ENCODE measurements at places on chromosomes 3 and 15.

- H3K27me3 ChIP-seq, result no peaks in the 10 kb centered on the region
- H3K4me1 ChIP-seq, result no peaks in the 10 kb centered on the region
- no peak overlapping the region for H3K27ac ChIP-seq
- DNase-seq, result no peak
- H3K4me3 ChIP-seq, result no peak overlapping the region
Observed at GRCh38 chr3:118110211-118110610, 924.4 kb downstream of the IGSF11 start.

DNA sequence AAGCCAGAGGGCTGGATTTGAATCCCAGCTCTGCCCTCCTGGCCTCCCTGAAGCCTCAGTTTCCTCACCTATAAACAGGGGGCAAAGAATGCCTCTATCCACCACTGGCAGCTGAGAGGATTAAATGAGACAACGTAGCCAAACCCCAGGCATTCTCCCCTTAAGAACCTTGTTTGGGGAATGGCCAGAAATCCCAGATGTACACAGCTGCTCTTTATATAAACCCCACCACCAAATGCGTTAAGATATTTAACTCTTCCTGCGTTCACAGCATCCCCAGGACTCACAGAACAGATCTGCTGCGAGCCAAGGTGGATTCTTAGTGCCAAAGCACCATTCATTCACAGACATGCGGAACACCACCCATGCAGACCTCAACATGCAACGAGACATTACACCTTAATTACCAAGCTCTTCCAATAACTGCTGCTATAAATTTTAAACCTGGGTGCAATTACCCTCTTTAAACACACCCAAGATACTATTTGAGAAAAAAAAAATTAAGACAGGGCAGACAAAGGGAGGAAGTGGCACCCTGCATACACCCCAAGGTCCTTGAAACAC lies 5.2 kb downstream of the TLE3 start:
- H3K4me1 ChIP-seq, result peaks cover 58% of the 10 kb centered on the region
- no peaks in the 10 kb centered on the region for H3K27me3 ChIP-seq
- DNase-seq, result no peak
- peak overlapping the region; percentile 66 for H3K4me3 ChIP-seq
- peaks cover 83% of the 10 kb centered on the region for H3K36me3 ChIP-seq

- H3K4me3 ChIP-seq, result no peak overlapping the region
- H3K4me1 ChIP-seq, result no peaks in the 10 kb centered on the region
- H3K27ac ChIP-seq, result no peak overlapping the region
- DNase-seq, result no peak
Observed at GRCh38 chr3:95343228-95343627, 1280.4 kb downstream of the NSUN3 start.

DNA sequence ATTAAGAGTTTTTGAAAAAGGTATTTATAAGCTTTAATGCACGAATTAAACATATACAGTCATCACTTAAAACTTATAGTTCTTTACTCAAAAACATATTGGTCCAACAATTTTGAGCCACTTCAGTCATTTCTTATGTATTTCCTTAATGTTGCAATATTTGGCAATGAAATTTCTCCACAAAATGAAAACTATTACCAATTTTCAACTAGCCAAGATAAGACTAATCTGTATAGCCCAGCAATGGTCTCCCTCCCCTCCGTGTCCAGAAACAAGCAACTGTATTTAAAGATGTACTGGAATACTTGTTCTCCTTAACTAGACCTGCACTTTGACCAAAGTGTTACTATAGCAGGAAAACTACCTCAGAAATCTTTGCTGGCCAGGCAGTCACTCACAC lies 9.2 kb downstream of the ARF4 start:
- no peaks in the 10 kb centered on the region for H3K27me3 ChIP-seq
- peaks cover 54% of the 10 kb centered on the region for H3K36me3 ChIP-seq
- no peak for DNase-seq

GRCh38 chr15:70478251-70478990 lies 284.9 kb downstream of the UACA start:
- DNase-seq, result no peak
- peak overlapping the region; percentile 0 for H3K4me3 ChIP-seq
- H3K4me1 ChIP-seq, result peaks cover 44% of the 10 kb centered on the region
- H3K36me3 ChIP-seq, result no peaks in the 10 kb centered on the region
- H3K27ac ChIP-seq, result peak overlapping the region; percentile 12
- peaks cover 53% of the 10 kb centered on the region for H3K27me3 ChIP-seq

GRCh38 chr3:114941626-114942309 lies 205.3 kb downstream of the ZBTB20 start:
- no peaks in the 10 kb centered on the region for H3K4me1 ChIP-seq
- DNase-seq, result no peak
- no peaks in the 10 kb centered on the region for H3K27me3 ChIP-seq
- H3K27ac ChIP-seq, result no peak overlapping the region
- H3K4me3 ChIP-seq, result no peak overlapping the region

- no peak overlapping the region for H3K4me3 ChIP-seq
- H3K27me3 ChIP-seq, result peaks cover 13% of the 10 kb centered on the region
- H3K4me1 ChIP-seq, result peaks cover 7% of the 10 kb centered on the region
Observed at GRCh38 chr3:52432691-52433141, 12.2 kb downstream of the SEMA3G start.

GRCh38 chr3:151765685-151766084 lies 32.0 kb downstream of the AADACL2 start:
- no peak for DNase-seq
- no peak overlapping the region for H3K27ac ChIP-seq
- H3K36me3 ChIP-seq, result no peaks in the 10 kb centered on the region
- no peak overlapping the region for H3K4me3 ChIP-seq
- H3K4me1 ChIP-seq, result no peaks in the 10 kb centered on the region

- no peak overlapping the region for H3K27ac ChIP-seq
- no peaks in the 10 kb centered on the region for H3K4me1 ChIP-seq
- H3K27me3 ChIP-seq, result peaks cover 8% of the 10 kb centered on the region
- no peak overlapping the region for H3K4me3 ChIP-seq
Observed at GRCh38 chr3:141065258-141065657, 14.1 kb downstream of the SPSB4 start.

DNA sequence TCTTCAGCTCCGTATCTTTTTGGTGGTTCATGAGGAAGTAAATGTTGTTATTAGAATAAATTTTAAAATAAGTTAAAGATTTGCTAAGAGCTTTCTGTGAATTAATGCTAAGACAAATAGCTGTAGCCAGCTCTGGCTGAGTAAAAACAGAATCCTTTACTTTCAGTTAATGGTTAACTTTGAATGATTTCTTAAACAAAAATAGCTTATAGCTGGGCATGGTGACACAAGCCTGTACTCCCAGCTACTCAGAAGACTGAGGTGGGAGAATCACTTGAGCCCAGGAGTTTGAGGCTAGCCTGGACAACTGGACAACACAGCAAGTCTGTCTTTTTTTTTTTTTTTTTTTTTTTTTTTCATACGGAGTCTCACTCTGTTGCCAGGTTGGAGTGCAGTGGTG lies 25.0 kb downstream of the TCAIM start:
- DNase-seq, result no peak
- peaks cover 17% of the 10 kb centered on the region for H3K36me3 ChIP-seq
- no peaks in the 10 kb centered on the region for H3K4me1 ChIP-seq
- no peaks in the 10 kb centered on the region for H3K27me3 ChIP-seq

GRCh38 chr15:90645873-90646575 lies 71.1 kb upstream of the BLM start:
- H3K27me3 ChIP-seq, result no peaks in the 10 kb centered on the region
- DNase-seq, result no peak
- H3K4me3 ChIP-seq, result no peak overlapping the region
- peaks cover 31% of the 10 kb centered on the region for H3K4me1 ChIP-seq
- H3K27ac ChIP-seq, result peak overlapping the region; percentile 62

GRCh38 chr3:42527368-42527917 lies 25.0 kb downstream of the VIPR1 start:
- no peak overlapping the region for H3K4me3 ChIP-seq
- DNase-seq, result no peak
- peaks cover 23% of the 10 kb centered on the region for H3K4me1 ChIP-seq
- no peaks in the 10 kb centered on the region for H3K36me3 ChIP-seq
- no peaks in the 10 kb centered on the region for H3K27me3 ChIP-seq

DNA sequence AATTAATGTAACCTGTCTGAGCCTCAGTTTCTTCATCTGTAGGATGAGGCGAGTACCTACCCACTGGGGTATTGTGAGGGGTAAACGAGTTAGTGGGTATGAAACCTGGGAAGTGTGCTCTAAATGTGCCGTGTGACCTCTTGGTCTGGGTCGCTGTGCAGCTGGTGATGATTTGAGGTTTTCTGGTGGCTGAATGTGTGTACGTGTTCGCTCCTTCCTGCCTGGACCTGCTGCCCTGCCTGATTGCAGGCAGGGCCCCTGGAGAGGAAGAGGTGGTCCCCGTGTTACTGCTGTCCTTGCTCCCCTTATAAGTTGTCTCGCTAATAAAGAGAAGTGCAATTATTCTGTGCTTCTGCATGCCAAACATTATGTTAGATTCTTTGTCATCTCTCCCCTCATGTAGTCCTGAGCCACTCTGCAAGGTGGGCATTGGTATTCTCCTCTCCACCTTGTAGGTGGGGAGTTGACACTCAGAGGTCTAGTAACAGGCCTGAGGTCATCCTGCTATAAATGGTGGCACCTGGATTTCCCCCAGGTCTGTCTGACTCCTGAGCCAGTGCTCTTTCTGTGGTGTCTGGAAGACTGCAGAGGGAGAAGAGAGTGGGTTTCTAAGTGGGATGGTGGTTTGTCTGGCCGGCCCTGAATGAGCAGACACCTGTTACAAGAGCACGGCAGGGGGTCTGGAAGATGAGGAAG lies 15.7 kb downstream of the PDIA5 start:
- no peak overlapping the region for H3K4me3 ChIP-seq
- peak overlapping the region; percentile 9 for H3K27ac ChIP-seq
- peaks cover 22% of the 10 kb centered on the region for H3K4me1 ChIP-seq
- H3K27me3 ChIP-seq, result no peaks in the 10 kb centered on the region
- no peak for DNase-seq

- H3K4me1 ChIP-seq, result no peaks in the 10 kb centered on the region
- no peaks in the 10 kb centered on the region for H3K27me3 ChIP-seq
- no peaks in the 10 kb centered on the region for H3K36me3 ChIP-seq
Observed at GRCh38 chr3:168973897-168974296, 689.6 kb downstream of the MECOM start.
